Testis (tissue), 5 donors: ENCODE measurements at places on chromosomes 2 and 18. TPM values are rescaled to one million over a fixed set of nuclear protein-coding genes. Genes with fewer than 3 reads are reported as not detected.

GRCh38 chr2:118693287-118693822 lies 154.1 kb downstream of the EN1 start:
- DNase-seq = no peak
- no peak overlapping the region for H3K4me3 ChIP-seq
- H3K27ac ChIP-seq = no peak overlapping the region
- no peaks in the 10 kb centered on the region for H3K36me3 ChIP-seq
- H3K4me1 ChIP-seq = no peaks in the 10 kb centered on the region

GRCh38 chr2:37323176-37323780 lies 1.4 kb downstream of the PRKD3 start:
- peak overlapping the region; percentile 95 for H3K27ac ChIP-seq

DNA sequence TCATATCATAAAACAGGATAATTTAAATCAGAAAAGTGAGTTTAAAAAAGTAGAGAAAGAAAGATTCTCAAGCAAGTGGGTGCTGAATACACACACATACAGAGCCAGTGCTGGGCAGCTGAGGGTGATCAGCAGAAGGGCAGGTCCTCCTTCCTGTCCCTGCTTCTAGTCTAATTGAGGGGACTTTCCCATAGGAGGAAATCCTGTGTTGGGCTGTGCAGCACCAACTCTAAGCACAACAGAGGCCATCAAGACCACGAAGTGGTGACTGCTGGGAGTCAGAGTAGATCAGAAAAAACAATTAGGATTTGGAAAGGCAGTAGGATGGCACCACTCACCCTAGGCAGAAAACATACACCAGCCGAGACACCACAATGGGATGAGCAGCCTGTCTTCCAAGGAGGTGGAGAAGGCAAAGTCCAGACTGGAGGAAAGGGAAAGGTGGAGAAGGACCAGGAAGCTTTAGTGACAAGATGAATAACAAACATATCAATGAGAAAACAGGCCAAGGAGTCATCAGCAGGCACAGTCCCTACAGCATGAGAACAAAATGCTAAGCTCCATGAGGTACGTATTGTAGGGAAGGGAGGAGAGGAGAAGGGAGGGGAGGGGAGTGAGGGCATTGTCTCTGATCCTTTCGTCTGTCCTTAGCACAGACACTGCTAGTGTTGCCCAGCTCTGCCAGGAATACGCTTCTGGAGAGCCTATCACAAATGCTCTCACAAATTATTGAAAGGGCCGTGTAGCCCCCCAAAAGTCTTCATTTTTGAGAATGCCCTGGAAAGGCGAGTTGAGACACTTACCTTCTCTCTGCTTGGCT lies 16.7 kb upstream of the MSGN1 start:
- no peak overlapping the region for H3K4me3 ChIP-seq
- H3K27me3 ChIP-seq = no peaks in the 10 kb centered on the region
- no peak for DNase-seq
- H3K36me3 ChIP-seq = no peaks in the 10 kb centered on the region
- peak overlapping the region; percentile 66 for H3K27ac ChIP-seq
- H3K4me1 ChIP-seq = peaks cover 29% of the 10 kb centered on the region

DNA sequence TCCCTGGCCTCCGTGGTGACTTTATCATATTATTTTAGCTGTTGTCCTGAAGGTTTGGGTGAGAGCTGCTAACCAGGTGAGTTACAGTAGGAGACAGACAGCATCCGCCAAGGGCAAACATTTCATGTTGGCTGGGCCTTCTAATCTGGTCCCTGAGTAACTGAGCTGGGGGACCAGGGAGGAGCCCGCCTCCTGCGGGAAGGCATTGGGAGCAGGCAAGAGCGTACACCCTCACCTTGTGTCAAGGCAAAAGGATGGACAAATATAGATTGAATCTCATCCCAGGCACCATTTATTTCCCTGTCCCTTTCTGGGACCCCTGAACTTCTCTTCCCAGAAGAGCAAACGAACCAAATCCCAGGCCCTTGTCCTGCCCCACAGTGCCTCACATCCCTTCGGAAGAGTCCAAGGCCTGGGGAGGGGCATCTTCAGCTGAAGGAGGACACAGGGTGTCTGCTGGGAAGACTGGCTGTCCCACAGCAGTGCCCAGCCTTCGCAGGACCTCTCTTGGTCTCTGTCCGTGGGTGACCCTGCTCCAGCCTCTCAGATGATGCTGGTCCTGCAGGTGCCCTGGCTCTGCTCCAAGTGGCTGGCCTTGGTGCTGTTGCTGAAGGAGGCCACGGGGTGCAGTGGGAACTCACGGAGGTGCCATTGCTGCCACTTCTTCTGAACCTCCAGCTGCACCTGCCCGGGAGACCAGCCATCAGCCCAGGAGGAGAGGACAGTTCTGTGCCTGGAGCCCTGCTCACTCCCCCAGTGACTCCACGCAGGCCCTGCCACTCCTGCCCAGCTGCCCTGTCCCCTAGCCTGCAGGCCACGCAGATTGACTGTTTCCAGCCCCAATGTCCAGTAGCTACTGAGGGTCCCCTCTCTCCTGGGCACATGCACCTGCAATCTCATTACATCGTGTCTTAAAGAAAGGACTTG lies 8.2 kb downstream of the TMEM37 start:
- no peaks in the 10 kb centered on the region for H3K4me1 ChIP-seq
- no peaks in the 10 kb centered on the region for H3K27me3 ChIP-seq
- H3K4me3 ChIP-seq = no peak overlapping the region
- no peak overlapping the region for H3K27ac ChIP-seq
- H3K36me3 ChIP-seq = no peaks in the 10 kb centered on the region

- no peaks in the 10 kb centered on the region for H3K27me3 ChIP-seq
- H3K4me3 ChIP-seq = no peak overlapping the region
- no peak overlapping the region for H3K27ac ChIP-seq
- no peaks in the 10 kb centered on the region for H3K36me3 ChIP-seq
Observed at GRCh38 chr18:7918701-7919100, 351.6 kb downstream of the PTPRM start.

DNA sequence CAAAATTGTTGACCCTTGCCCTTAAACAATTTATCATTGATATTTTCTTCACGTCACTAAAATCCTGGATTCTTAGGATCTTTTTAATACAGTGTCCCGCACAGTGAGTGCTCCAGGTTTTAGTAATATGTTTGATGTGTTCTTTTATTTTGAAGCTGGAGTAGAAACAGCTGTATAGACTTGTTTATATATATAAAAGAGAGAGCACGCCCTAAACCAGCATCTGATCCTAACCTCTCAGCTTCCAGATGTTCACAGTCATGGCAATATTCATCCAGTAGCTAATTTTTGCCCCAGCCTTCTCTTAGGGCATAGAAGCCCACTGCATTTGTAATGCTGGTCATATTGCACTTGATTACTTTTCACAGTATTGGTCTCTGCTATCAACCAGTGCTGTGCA lies 170.0 kb upstream of the EPAS1 start:
- no peaks in the 10 kb centered on the region for H3K4me1 ChIP-seq
- H3K36me3 ChIP-seq = no peaks in the 10 kb centered on the region
- H3K27me3 ChIP-seq = no peaks in the 10 kb centered on the region
- no peak overlapping the region for H3K4me3 ChIP-seq

GRCh38 chr2:152466041-152466440 lies 131.1 kb downstream of the FMNL2 start:
- peaks cover 50% of the 10 kb centered on the region for H3K4me1 ChIP-seq
- H3K27ac ChIP-seq = peak overlapping the region; percentile 15
- H3K4me3 ChIP-seq = no peak overlapping the region
- H3K27me3 ChIP-seq = no peaks in the 10 kb centered on the region
- no peaks in the 10 kb centered on the region for H3K36me3 ChIP-seq

DNA sequence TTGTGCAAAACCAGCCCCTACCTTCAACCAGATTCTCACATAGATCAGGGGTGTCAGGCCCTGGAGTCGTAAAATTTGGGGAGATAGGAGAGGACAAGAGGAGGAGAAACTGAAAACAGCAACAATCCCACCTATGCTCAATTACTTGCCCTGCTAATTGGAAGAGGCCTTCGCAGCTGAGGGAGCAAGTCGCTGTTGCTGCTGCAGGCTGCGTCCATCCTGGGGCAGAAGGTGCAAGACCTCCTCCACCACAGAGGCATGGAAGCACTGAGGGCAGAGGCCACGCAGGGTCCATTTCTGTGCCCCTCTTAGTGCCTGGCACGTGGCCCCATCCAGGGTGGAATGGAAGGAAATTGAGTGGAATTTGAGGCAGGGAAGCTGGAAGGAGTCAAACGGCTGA lies 36.5 kb downstream of the CNGA3 start:
- H3K27ac ChIP-seq = no peak overlapping the region
- no peaks in the 10 kb centered on the region for H3K36me3 ChIP-seq
- no peaks in the 10 kb centered on the region for H3K27me3 ChIP-seq

GRCh38 chr2:19574778-19575260 lies 216.4 kb upstream of the OSR1 start:
- H3K36me3 ChIP-seq = no peaks in the 10 kb centered on the region
- H3K27ac ChIP-seq = no peak overlapping the region
- peak; percentile 17 for DNase-seq
- H3K27me3 ChIP-seq = no peaks in the 10 kb centered on the region

DNA sequence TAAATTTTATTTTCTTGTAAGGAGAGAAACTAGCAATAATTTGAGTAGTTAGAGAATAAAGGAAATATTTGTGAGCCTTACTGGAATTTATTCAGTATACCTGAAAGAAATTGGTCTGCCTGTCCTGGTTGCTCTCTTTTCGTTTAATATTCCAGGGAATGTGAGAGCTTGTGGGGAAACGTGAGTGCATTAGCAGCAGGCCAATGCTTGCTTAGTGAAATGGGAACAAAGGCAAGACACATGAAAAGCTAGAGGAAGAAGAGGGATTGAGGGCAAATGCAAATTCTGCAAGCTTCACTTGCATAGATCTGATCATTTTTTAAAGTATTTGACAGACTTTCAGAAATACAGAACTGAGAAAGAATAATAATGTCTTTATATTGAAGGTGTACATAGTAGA lies 111.0 kb downstream of the ERBB4 start:
- no peak overlapping the region for H3K4me3 ChIP-seq
- H3K36me3 ChIP-seq = no peaks in the 10 kb centered on the region
- no peak overlapping the region for H3K27ac ChIP-seq
- H3K27me3 ChIP-seq = no peaks in the 10 kb centered on the region

GRCh38 chr2:170824526-170825015 lies 7.9 kb downstream of the GAD1 start:
- no peaks in the 10 kb centered on the region for H3K27me3 ChIP-seq
- H3K4me1 ChIP-seq = peaks cover 44% of the 10 kb centered on the region
- H3K4me3 ChIP-seq = no peak overlapping the region
- H3K36me3 ChIP-seq = no peaks in the 10 kb centered on the region

DNA sequence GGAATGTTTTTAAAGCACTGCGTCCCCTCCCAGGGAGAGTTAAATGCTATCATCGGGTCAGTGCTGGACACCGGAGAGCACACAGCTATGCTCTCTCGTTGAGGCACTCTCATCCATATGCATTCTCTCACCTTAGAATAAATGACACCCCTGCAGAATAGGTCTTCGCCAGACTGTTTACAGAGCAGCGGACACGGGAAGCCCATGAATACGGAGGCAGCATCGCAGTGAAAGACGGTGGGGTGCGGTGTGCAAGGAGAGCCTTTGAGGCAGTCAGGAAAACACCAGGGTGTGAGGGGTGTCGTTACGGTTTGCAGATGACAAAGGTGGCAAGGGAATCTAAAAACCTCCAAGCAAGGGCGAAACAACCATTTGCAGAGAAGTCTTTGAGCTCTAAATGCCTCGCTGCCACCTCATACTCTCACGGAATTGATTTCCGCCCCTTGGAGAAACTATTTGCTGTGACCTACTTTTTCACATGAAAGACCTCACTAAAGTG lies 169.2 kb upstream of the FHL2 start:
- H3K4me1 ChIP-seq = peaks cover 5% of the 10 kb centered on the region
- DNase-seq = no peak
- no peak overlapping the region for H3K27ac ChIP-seq
- no peaks in the 10 kb centered on the region for H3K27me3 ChIP-seq
- no peak overlapping the region for H3K4me3 ChIP-seq

GRCh38 chr18:69725855-69726508 lies 221.7 kb downstream of the CD226 start:
- no peaks in the 10 kb centered on the region for H3K27me3 ChIP-seq
- H3K4me3 ChIP-seq = no peak overlapping the region
- no peak overlapping the region for H3K27ac ChIP-seq
- no peaks in the 10 kb centered on the region for H3K4me1 ChIP-seq
- no peak for DNase-seq

- no peak for DNase-seq
- H3K4me3 ChIP-seq = no peak overlapping the region
- H3K27me3 ChIP-seq = no peaks in the 10 kb centered on the region
- no peaks in the 10 kb centered on the region for H3K36me3 ChIP-seq
- no peak overlapping the region for H3K27ac ChIP-seq
Observed at GRCh38 chr18:54387631-54388030, 29.9 kb downstream of the C18orf54 start.

DNA sequence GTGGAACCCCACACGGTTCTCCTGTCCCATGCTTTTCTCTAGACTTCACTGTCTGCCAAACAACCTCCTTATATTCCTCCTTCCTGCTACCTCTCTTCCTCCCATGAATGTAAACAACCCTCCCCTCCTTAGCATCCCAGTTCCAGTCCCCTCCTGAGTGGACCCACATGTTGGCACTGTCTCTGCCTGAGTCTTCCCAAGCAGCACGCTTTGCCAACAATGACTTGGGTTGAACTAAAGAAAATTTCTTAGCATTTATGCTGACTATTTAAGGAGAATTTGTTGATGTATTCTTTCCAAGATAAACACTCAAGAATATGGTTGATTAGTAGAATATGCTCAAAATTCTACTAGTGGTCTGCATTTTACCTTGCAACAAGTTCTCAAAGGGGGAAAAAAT lies 338.0 kb downstream of the TNS1 start:
- no peak overlapping the region for H3K4me3 ChIP-seq
- H3K4me1 ChIP-seq = peaks cover 9% of the 10 kb centered on the region
- H3K36me3 ChIP-seq = no peaks in the 10 kb centered on the region
- H3K27ac ChIP-seq = peak overlapping the region; percentile 46
- DNase-seq = no peak

GRCh38 chr2:102304711-102305611 lies 6.4 kb upstream of the IL1RL1 start:
- no peaks in the 10 kb centered on the region for H3K36me3 ChIP-seq
- DNase-seq = no peak
- no peaks in the 10 kb centered on the region for H3K27me3 ChIP-seq
- no peak overlapping the region for H3K27ac ChIP-seq

GRCh38 chr2:199302851-199303250 lies 154.9 kb downstream of the SATB2 start:
- H3K4me1 ChIP-seq = no peaks in the 10 kb centered on the region
- H3K27me3 ChIP-seq = no peaks in the 10 kb centered on the region
- no peak overlapping the region for H3K4me3 ChIP-seq

- no peaks in the 10 kb centered on the region for H3K4me1 ChIP-seq
- H3K27ac ChIP-seq = no peak overlapping the region
- H3K36me3 ChIP-seq = no peaks in the 10 kb centered on the region
- no peak overlapping the region for H3K4me3 ChIP-seq
- no peak for DNase-seq
- H3K27me3 ChIP-seq = no peaks in the 10 kb centered on the region
Observed at GRCh38 chr2:10321622-10322021, 18.9 kb downstream of the HPCAL1 start.

GRCh38 chr2:98731041-98731893 lies at the start of gene MGAT4A:
TSS of gene MGAT4A (minus strand) at chr2:98731132. CDS start at chr2:98726332, 4,800 bp downstream.
- DNase-seq = peak; percentile 61
- no peaks in the 10 kb centered on the region for H3K27me3 ChIP-seq
- peak within 1 kb of the TSS; percentile 71 for H3K4me3 ChIP-seq
- peak within 1 kb of the TSS; percentile 80 for H3K27ac ChIP-seq

SDC1 gene
- total RNA-seq = 8.7 TPM

HOXD9 gene
- total RNA-seq = 21.2 TPM

TMEM185B gene
- 72.5 TPM for total RNA-seq

AGFG1 gene
- total RNA-seq = 135 TPM
